ENCODE measurements at places on chromosomes 6 and 20.

- DNase-seq = no peak
These were observed 44.2 kb downstream of the SNAI1 start for GRCh38 chr20:50026746-50027575.

DNA sequence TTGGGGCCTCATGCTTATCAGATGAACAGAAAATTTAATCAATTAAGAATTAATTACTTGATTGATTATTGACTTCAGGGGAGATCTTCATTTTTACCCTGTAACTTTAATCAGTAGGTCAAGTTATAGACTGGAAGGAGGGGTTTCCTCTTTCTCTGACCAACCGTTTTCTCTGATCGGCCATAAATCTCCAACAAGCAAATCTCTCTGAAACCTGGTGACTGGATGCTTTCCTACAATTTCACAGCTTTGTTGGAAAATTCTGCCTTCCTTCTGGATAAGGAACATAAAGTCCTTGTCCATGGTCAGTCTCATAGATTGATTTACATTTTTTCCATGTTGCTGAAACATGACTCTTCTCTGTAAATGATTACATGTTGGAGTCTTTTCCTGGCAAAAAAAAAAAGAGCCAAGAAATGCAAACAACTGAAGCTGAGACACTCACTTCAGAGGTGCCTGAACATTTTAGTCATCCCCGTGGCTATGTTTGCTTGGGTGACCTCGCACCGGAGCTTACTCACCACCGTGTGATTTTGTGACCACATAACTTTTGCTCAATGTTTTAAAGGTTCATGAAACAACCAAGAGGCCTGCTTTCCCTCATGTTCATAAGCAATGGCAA lies 31.0 kb downstream of the IRF4 start:
- DNase-seq = no peak

- no peak for DNase-seq
These were observed 3.1 kb upstream of the CEBPB start for GRCh38 chr20:50187403-50188051.

GRCh38 chr6:39786649-39787048 lies 5.5 kb upstream of the DAAM2 start:
- no peak for DNase-seq

Measured in heart left ventricle (tissue), 16 donors.